ENCODE measurements at places on chromosomes 3 and 15.

- no peak for DNase-seq
Observed at GRCh38 chr3:194255252-194256039, 95.7 kb downstream of the CPN2 start.

- no peak for DNase-seq
Observed at GRCh38 chr3:175421902-175422301, 562.8 kb downstream of the NAALADL2 start.

DNA sequence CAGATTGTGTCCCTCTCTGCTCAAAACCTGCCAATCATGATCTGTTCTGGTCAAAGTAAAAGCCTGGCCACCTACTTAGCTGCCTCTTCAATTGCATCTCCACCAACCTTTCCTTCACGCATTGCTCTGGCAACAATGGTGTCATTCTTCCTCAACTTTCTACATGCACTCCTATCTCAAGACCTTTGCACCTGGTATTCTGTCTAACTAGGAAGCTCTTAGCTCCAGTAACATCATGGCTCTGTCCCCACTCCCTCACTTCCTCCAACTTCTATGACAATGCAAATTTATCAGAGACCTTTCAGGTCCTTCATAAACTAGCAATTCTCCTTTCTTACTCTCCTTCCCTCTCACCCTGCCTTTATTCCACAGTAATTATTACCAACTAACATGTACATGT is 267.4 kb upstream of the ARL6 start:
- DNase-seq: no peak

GRCh38 chr15:99153026-99153535 is 48.2 kb downstream of the SYNM start:
- no peak for DNase-seq

DNA sequence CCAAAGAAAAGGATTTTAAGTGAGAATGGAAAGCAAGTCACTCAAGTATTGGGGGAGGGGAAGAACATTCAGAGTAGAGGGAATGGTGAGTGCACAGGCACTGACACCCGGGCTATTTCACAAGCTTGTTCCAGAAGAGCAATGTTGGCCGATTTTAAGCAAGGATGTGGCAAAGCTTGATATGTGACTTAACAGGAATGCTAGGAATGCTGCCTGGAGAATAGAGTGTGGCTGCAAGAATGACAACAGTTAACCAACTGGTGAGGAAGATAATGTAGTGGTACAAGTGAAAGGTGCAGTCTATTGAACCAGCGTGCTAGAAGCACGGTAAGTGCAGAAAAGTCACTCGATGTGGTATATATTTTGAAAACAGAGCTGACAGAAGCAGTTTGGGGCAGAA is 6.2 kb upstream of the CCDC80 start:
- no peak for DNase-seq

- no peak for DNase-seq
Observed at GRCh38 chr15:65327651-65328393, 23.3 kb downstream of the RNU5B-1 start.

DNA sequence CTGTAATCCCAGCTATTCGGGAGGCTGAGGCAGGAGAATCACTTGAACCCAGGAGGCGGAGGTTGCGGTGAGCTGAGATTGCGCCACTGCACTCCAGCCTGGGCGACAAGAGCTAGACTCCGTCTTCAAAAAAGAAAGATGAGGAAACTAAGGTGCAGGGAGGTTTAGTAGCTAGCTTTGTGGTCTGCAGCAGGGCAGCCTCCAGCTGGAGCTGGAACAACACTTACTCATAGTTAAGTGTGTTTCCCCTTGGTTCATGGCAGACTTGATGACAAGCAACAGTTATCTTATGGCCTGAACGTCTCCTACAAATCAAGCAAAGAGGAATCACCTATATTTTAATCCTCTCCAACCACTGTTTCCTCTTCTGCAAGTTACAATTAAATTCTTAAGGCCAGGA is 12.6 kb downstream of the KAT2B start:
- DNase-seq: no peak

GRCh38 chr3:37861620-37862041 is at the start of gene CTDSPL:
CTDSPL (plus strand) TSS chr3:37861880; CDS start chr3:37862200, 320 bp downstream.
- peak; percentile 27 for DNase-seq

DNA sequence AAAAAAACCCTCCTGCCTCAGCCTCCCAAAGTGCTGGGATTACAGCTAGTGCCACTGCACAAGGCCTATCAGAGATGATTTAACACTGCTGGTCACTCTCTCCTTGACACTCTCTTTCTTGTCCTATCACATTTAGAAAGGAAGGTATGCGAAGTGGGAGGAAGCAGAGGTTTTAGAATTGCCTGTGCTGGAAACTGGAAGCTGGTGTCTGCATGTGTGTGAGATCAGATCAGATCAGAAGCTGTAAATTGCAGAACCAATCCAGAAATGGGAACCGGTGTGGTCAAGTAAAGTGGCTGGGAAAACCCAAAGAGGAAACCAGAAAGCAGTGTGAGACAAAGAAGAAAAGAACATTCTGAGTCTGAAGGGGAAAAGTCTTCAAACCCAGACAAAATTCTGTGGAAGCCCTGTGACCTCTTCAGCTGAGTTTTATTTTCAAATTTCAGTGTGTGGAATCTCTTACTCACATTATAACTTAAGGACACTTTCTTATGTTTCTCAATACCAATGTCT is 2.8 kb downstream of the EFHB start:
- no peak for DNase-seq

- DNase-seq: peak; percentile 55
Observed at GRCh38 chr15:92797168-92798052, 102.7 kb upstream of the CHD2 start.

DNA sequence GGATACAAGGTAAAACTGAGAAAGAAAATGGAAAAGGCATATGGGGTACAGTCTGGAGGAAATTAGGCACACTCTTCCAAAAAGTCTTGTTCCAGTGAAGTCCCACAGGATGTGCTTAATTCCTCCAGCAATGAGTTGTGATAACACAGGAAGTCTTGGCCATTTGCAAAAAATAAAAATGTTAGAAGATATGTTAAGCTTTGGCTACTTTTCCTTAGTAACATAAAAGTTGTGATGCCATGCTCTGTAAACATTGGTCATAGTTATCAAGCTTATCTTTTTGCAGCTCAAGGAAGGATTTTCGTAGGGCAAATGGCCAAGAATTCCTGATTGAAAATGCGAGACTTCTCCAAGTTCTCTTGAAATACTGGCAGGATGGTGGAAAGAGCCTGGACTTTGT is 26.4 kb downstream of the LNP1 start:
- DNase-seq: no peak

- no peak for DNase-seq
Observed at GRCh38 chr15:63923993-63924950, 90.5 kb upstream of the HERC1 start.

GRCh38 chr3:129005526-129006303 is 4.6 kb downstream of the EFCC1 start:
- DNase-seq: no peak

DNA sequence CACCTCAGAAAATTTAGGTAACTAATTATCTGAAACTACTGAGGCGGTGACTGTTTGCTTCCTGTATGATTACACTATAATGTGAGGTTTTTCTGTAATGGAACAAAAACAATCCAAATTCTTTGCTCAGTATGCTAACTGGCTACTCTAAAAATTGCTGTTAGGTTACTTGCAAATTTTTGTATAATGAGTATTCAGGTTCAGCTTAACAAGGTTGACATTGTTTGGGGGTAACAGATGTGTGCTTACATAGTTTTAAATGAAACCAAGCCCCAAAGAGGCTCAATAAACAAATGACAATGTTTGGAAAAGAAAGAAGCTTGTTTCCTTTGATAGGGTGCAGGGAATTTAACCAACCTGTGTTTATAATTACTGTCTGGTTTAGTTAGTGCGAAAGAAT is 414.5 kb upstream of the MDFIC2 start:
- DNase-seq: no peak

- DNase-seq: peak; percentile 59
Observed at GRCh38 chr3:17195192-17195611, 310.4 kb downstream of the PLCL2 start.
